ENCODE measurements at places on chromosomes 7 and 10.

- DNase-seq = no peak
Observed at GRCh38 chr10:72085166-72085565, 3.2 kb downstream of the SPOCK2 start.

DNA sequence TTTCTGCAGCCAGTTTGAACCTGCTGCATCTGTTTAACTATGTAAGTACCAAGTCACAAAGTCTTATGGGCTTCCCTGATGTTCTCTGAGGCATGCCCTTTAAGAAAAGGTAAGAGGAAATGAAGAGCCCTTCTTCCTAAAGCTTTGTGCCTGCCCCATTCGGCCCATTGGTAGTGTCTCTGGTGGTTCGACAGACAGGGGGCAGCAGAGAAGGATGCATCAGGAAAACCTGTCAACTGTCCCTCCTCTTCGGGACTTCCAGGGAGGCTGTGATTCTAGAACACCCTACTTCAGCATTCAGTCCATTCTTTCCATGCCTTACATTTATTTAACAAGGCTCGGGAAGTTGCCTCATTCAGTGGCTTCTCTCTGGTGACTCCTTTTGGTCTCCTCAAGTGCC, 1.9 kb upstream of the SFRP4 start:
- no peak for DNase-seq

GRCh38 chr7:16883918-16884317, 2.1 kb upstream of the AGR3 start:
- DNase-seq = no peak

- DNase-seq = no peak
Observed at GRCh38 chr7:12827920-12828319, 140.5 kb downstream of the ARL4A start.

DNA sequence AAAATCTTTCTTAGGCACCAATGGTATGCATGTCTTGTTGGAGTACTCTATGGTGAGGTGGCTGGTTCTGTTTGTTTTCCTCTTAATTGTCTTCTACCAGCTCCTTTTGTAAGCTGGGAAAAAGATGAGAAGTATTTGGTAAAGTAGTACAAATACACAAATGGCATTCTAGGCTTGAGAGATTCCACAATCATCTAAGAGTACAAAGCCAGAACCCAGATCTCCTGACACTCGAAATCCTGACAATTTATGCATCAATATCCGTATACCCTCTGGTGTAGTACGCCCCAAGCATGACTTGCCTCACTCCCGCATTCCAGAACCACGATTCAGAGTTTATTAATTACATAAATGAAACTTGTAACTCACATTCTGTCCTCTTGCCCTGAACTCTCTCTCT, 43.5 kb downstream of the CDCA7L start:
- DNase-seq = no peak

All from ovary (tissue), 10 donors.